A549 treated with CORT108297 at 1 μM for 4 hours (cell line): ENCODE measurements at places on chromosomes 3 and 15. TPM values are rescaled to one million over a fixed set of nuclear protein-coding genes. Genes with fewer than 3 reads are reported as not detected.

Gene HIGD2B
- not detected in 5 replicates for total RNA-seq

Gene HTR3E
- total RNA-seq: not detected in 5 replicates

Gene DUOXA1
- 0.08 to 0.17 TPM (median 0.12 TPM) in 5 replicates for total RNA-seq

Gene RTF1
- 16.1 to 23.8 TPM (median 19.1 TPM) in 5 replicates for total RNA-seq
